Stimulated activated CD8-positive, alpha-beta memory T cell treated with anti-CD3 and anti-CD28 coated beads, Interleukin-7, amount 100 ng/mL, for 4 hours (primary cell): ENCODE measurements at places on chromosomes 16 and 17.

- no peak for DNase-seq
These were observed 47.5 kb downstream of the FOXL1 start for GRCh38 chr16:86625821-86626220.

- DNase-seq, result no peak
These were observed 1.5 kb downstream of the GRB7 start for GRCh38 chr17:39738983-39739884.

DNA sequence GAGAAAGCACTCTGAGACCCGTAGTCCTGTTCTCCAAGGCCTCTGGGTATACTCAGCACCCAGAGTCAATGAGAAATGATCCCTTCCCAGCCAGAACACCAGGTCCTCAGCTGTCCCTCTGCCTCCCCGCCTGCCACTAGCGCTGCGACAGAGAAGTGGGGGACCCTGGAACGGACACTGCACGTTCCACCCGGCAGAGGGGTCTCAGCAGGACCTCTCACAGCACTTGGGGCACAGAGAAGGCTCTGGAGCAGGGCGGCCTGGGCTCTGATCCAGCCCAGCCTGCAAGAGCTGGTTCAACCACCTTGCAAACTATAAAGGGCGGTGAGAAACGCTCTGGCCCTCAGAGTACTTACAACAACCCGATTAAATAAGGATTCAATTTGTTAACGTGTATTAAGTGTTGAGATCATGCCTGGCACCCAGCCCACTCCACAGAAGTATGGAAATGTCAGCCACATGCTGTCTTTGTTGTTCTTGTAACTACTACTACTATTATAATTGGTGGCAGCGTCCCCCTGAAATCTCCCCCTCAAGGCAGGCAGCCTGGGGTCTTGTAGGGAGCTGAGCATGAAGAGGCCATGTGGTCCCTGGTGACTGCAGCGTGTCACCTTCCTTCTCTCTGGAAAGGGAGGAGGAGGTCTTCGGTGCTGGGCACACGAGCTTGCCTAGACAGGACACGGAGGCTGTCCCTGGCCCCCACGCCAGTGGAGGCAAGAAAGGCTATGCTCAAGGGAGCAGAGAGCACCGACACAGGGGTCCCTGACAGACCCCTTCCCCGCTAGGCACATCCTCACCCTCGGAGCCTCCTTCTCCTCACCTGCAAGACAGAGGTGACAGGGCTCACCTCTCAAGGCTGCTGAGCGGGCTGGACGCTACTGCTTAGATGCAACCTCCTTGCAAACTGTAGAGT is 2.4 kb downstream of the OSGIN1 start:
- DNase-seq, result no peak

- no peak for DNase-seq
These were observed 83.8 kb downstream of the FOXL1 start for GRCh38 chr16:86662195-86662594.

DNA sequence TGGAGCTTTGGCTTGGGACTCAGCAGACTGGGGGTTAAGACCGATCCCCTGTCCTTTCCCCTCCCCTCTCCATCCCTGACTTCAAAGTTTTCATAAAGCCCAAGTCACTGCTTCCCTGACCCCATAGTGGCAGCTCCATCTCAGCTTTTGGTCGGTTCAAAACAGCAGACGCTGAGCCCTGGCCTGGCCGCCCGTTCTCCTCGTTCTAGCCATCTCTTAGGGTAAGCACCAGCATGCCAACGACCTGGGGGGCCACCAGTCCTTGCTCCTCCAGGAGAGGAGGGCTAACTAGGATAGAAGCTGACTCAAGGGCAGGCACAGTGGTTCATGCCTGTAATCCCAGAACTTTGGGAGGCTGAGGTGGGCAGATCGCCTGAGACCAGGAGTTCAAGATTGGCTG is 1.5 kb upstream of the HIGD1B start:
- no peak for DNase-seq

DNA sequence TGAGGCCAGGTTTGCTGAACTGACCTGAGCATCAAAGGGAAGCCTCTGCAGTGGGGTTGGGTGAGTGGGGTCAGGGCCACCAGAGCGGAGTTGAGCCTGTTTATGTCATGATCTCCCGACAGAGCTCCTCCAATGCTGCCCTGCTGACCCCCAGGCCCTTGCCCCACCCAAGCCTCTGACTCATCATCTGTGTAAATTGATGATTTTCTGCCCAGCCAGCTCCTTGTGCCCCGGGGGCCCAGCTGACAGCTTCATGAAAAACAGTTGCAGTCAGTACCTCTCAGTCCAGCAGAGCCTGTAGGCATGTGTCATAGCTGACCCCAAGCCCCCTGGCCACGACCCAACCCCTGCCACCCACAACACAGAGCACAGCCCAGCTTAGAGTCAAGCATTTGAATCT is 134.9 kb downstream of the CCT6B start:
- DNase-seq, result no peak

DNA sequence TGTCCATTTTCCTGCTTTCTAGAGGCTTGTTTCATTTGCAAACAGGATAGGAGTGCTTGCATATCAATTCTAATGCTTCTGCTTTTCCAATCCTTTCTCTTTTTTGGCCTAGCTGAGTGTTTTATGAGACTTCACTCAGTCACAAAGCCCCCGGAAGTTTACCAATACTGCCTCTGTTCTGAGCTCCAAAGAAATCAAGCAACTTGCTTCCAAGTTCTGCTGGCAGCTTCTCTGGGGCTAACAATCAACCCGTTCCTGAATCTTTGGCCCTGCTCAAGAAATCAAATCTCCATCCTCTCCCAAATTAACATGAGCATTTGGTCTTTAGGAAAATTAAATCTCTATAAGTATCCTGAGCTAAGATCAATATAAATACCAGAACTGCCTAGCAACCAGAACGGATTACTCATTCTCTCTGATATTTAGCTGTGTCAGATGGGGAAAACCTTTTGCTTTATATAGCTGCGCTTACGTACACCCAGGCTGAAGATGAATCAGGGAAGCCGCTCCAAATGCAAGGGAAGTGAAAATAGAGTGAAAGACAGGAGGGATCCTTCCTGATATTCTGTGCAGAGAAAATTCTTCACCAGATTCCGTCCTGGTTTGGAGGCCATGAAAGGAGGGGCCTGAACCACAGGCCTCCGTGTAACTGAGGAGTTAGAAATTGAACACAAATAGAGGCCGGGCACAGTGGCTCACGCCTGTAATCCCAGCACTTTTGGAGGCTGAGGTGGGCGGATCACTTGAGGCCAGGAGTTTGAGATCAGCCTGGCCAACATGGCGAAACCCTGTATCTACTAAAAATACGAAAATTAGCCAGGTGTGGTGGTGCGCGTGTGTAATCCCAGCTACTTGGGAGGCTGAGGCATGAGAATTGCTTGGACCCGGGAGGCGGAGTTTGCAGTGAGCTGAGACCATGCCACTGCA is 23.3 kb upstream of the GRB2 start:
- DNase-seq, result no peak

DNA sequence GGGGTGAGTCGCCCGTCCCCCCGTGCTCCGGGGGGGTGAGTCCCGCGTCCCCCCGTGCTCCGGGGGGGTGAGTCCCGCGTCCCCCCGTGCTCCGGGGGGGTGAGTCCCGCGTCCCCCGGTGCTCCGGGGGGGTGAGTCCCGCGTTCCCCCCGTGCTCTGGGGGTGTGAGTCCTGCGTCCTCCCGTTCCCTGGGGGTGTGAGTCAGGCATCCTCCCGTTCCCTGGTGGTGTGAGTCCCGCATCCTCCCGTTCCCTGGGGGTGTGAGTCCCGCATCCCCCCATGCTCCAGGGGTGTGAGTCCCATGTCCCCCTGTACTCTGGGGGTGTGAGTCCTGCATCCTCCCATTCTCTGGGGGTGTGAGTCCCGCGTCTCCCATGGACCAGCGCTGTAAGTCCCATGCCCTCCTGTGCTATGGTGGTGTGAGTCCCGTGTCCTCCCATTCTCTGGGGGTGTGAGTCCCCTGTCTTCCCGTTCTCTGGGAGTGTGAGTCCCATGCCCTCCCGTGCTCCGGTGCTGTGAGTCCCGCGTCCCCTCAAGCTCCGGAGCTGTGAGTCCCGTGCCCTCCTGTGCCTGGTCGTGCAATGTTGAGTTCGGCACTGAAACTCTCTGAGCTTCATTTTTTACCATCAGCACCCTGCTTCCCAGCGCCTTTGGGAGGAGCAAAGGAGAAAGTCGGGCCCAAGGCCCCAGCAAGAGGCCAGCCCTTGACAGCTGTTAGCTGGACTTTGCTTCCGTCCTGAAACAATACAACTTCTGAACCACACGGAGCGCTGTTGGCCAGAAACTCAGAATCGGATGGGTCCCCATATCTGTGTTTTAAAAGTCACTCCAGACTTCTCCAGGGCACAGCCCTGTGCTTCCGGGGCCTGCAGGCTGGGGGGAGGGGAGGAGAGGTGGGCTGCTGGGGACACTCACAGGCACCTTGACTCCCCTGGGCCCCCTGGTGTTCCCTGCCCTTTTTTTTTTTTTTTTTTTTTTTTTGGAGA is 11.5 kb upstream of the ZC3H18 start:
- no peak for DNase-seq

- DNase-seq, result no peak
These were observed 1.3 kb downstream of the PSMD12 start for GRCh38 chr17:67364847-67365737.

GRCh38 chr16:396605-397004 is 394 bp upstream of the NME4 start:
- DNase-seq, result no peak

DNA sequence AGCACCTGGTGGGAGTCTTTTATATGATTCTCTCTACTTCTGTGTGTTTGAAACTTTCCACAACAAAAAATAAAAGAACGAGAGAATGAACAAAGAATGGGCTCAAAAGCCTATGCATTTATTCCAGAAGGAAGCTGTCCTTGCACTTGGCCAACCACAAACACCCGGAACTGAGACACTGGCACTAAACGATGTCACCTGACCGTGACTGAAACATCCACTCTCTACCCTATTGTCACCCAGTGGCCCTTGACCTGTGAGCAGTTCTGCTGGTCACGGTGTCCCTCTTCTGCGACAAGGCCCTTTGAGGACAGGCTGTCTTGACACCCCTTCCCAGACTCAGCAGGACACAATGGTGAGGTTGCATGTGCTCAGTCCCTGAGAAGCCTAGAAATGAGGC is 56.6 kb downstream of the TEKT5 start:
- DNase-seq, result no peak

DNA sequence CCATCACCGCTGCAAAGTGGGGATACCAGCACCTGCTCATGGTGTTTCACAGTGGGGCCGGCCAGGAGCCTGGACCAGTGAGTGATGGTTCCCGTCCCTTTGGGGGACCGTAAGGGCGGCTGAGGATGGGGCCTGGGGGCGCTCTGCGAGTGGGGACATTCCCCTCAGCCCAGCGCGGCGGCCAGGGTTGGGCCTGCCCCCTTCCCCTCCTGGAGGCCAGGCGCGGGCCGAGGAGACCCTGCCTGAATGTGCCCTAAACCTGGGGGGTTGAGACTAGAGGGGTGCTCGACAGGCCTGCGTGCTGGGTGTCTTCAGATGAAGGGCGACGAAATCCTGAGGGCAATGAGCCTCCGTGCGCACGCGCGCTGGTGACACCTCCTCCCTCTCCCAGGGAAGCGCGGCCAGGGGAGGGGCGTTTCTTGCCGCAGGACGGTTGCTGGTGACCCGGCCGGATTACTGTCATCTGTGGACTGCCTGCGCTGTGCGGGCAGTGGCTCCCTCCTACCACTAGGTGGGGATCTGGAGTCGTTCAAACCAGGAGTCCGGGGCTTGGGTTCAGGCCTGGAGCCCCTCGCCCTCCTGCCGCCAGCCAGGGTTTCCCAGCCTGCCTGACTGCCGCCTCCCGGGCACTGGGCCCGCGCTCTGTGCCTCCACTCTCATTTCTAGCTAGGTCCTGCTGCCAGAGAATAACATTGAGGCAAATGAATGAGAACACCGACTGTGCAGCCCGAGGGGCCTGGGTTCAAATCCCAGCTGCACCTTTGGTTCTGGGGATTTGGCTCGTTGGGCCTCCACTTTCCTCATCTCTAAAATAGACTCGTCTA is 17.1 kb downstream of the TBX2 start:
- peak; percentile 21 for DNase-seq

GRCh38 chr16:51359141-51359955 is 208.3 kb upstream of the SALL1 start:
- no peak for DNase-seq

GRCh38 chr17:74080656-74081582 is 122.6 kb upstream of the RPL38 start:
- no peak for DNase-seq

- DNase-seq, result no peak
These were observed 44.6 kb downstream of the SDK2 start for GRCh38 chr17:73599599-73599998.

DNA sequence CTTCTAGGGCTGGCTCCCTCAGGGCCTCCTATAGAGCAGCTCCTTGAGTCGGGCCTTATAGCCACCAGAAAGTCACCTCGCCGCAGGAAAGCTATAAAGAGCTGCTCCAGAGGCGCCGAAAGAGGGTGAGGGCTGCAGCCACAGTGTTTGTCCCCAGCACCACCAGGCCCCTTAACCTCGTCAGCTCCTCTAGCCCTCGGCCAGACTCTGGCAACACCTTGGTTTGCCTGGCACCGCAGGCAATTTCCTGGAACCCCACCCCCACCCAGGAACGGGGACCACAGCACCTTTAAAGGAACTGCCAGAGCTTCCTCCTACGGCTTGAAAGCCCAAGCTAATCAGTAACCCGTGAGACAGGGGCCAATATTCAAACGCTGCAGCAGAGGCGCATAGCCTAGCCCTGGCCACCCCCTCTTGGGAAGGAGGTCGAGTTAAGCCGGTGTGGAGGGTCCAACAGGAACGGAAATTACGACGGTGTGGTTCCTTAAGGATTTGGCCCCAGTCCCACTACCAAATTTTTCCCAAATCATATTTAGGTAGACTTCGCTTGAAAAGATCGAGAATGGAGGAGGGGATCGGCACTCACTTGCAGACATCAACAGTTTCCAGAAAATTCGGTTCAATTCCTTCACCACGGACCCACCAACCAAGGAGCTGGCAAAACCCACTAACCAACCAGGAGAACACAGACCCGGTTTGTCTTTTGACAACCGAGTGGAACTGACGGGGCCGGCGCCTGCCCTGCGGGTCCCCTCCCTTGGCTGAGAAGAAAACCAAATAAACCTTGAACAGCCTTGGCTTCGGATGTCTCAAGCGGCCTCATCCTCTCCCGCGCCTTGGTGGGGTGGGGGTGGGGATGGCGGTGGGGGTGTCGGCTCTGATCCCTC is 3.0 kb downstream of the HOXB6 start:
- DNase-seq, result no peak
